ENCODE measurements at places on chromosomes 2 and 18. TPM values are rescaled to one million over a fixed set of nuclear protein-coding genes. Genes with fewer than 3 reads are reported as not detected.

GRCh38 chr2:48015421-48015820 lies 109.1 kb upstream of the FBXO11 start:
- DNase-seq = no peak

GRCh38 chr2:36351736-36352349 lies 3.7 kb upstream of the CRIM1 start:
- no peak for DNase-seq

DNA sequence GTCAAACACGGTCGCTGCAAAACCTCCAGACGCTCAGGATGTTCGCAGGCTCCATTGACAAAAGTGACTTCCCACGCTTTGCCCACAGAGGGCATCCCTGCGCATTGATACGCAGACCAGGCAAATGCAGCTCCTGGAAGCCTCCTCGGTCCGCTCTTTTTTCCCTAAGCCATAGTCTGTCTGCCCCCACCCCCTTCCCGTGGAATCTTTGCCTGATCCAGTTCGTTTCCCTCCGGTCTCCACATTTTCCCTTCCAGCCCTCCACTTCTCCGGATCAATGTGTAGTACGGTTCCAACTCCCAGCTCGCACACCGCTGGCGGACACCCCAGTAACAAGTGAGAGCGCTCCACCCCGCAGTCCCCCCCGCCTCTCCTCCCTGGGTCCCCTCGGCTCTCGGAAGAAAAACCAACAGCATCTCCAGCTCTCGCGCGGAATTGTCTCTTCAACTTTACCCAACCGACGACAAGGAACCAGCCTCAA lies at the start of gene DCC:
TSS of gene DCC (plus strand) at position 307 of the 481 bp plus-strand sequence. CDS start 591 bp downstream, outside the sequence.
- DNase-seq = no peak

ACTR2 gene
- 110 TPM for polyA plus RNA-seq

DNA sequence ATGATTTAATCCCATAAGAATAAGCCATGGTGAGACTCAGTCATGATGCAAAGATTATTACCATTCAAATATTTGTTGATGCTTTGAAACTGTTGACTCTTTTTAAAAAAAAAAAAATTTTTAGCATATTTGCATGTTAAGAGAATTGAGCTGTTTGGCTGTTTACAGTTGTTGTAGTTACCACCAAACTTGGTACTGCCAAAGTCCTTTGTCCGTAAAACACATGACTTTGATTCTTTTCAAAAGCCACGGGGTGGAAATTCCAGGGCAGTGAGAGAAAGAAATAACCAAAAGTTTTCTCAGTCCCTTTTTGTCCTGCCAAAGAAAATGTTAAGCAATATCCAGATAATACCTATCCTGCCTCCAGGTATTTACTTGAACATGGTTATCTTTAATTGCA lies 474.8 kb downstream of the METTL4 start:
- DNase-seq = no peak

DNA sequence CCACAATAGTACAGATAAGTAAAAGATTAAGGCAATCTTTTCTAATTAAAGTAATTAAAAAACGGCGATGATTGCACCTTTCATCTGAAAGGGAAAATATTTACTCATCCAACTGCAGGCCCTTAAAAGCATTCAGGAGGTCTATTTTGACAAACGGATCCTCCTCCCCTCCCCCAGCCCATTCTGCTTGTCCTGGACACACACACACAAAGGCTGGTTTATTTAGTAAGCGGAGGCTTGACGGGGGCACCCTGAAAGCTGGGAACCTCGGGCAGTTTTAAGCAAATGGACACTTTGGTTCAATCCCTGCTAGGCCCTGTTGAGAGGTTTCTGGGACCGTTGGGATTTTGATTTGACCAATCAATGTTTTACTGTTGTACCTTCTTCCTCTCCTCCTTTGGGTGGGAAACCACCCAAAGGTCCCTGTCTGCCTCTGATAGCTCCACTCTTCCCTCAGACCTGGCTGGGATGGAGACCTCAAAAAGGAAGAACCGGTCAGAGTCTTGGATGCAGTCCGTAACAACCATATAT lies 135.8 kb upstream of the HAAO start:
- DNase-seq = no peak

DNA sequence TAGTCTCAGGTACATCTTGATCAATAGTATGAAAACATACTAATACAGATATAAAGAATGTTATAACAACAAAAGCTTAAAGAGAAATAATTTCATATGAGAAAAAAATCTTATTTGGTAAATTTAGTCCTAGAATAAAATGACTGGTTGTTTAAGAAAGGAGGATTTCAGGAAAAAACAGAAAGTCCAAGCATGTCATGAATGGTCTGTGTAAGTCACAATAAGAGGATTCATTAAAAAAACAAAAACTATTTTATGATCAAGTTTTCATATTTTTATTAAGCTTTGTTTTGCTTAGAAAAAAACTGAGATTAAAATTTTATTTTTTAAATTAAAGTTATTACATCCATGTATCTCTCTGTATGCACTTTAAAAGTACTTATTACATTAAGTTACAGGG lies 353.9 kb upstream of the SPHKAP start:
- DNase-seq = no peak

DNA sequence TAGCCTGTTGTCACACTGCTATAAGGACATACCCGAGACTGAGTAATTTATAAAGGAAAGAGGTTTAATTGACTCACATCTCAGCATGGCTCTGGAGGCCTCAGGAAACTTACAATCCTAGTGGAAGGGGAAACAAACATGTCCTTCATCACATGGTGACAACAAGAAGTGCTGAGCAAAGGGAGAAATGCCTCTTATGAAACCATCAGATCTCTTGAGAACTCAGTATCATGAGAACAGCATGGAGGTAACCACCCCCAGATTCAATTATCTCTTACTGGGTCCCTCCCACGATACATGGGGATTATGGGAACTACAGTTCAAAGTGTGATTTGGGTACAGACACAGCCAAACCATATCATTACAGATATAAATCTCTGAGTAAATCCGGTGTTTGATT lies 148.7 kb downstream of the PRPF40A start:
- DNase-seq = no peak

INPP5D gene
- 8.3 TPM for polyA plus RNA-seq

MAP2 gene
- polyA plus RNA-seq = 10.5 TPM

All from forelimb muscle (tissue), 1 donor.